ENCODE measurements at places on chromosomes 1 and 21.
A peak's percentile ranks its signal among the peaks of the same experiment; 100 is the strongest.

DNA sequence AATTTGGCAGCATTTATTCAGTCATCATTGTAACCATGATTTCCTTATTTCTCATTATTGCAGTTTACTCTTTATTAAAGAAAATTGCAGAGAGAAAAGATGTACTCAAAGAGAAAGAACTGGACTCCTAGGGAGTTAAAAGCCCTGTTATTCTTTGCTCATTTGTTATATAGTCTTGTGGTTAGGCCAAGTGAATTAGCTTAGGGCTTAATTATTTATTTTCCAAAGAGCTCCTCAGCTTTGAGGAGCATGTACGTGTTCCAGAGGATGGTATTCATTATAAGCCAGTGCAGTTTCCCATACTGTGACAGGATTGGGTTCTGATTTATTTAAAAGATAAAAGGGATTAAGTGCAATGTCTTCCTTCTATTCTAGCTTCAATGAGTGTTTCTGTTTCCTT is 86.4 kb downstream of the GPR161 start:
- no peaks in the 10 kb centered on the region for H3K36me3 ChIP-seq
- no peak overlapping the region for H3K4me3 ChIP-seq
- H3K27me3 ChIP-seq = no peaks in the 10 kb centered on the region
- no peaks in the 10 kb centered on the region for H3K4me1 ChIP-seq
- no peak overlapping the region for H3K27ac ChIP-seq

DNA sequence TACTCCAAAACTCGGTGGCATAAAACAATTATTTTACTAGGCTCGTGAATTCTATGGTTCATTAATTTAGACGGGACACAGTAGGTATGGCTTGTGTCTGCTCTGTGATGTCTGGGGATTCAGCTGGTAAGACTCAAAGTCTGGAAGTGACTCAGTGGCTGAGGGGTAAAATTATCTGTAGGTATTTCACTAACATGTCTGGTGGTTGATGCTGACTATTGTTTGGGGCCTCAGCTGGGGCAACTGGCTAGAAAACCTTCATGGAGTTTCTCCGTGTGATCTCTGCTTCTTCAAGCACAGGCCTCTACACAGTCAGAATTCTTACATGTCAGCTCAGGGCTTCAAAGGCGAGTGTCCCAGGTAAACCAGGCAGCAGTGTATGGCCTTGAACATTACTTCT is 41.2 kb upstream of the KLF17 start:
- H3K4me1 ChIP-seq = peaks cover 3% of the 10 kb centered on the region
- H3K27ac ChIP-seq = no peak overlapping the region
- no peak overlapping the region for H3K4me3 ChIP-seq
- H3K27me3 ChIP-seq = peaks cover 14% of the 10 kb centered on the region

DNA sequence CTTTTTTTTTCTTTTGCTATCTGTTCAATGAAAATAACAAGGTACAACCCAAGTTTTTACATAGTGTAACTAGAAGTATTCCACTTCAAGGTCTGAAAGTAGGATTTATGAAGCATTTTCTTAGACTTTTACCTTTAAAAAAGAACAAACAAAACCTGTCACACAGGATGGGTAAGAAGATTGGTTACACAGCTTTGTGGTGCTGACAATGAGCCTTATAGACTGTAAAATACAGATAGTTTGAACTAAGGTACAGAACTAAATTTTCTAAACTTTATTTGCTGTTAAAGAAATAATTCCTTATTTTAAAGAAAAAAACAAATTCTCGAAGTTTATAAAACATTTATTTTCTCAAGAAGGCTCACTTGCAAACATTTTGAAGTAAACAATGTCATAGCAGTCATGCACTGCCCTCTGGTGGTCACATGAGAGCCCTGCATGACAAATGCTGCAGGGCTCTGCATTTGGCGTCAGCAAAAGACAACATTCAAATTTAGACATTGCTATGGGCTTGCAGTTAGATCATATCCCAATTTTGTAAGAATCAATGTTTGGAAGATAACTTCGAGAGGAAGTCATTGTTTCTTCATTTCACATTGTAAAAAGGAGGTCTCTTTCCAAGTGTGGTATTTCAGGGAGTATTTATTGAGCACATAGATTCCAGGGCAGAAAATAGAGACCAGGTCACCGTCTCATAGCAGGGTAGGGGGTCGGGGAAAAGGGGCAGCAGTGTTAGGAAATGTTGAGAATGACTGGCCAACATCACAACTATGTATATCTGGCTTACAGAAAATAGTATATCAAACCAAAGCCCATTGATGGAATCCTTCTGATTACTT is 115.3 kb upstream of the FMN2 start:
- H3K4me3 ChIP-seq = no peak overlapping the region
- H3K27ac ChIP-seq = no peak overlapping the region
- H3K36me3 ChIP-seq = no peaks in the 10 kb centered on the region
- H3K4me1 ChIP-seq = no peaks in the 10 kb centered on the region
- H3K27me3 ChIP-seq = no peaks in the 10 kb centered on the region
- peak; percentile 59 for DNase-seq

DNA sequence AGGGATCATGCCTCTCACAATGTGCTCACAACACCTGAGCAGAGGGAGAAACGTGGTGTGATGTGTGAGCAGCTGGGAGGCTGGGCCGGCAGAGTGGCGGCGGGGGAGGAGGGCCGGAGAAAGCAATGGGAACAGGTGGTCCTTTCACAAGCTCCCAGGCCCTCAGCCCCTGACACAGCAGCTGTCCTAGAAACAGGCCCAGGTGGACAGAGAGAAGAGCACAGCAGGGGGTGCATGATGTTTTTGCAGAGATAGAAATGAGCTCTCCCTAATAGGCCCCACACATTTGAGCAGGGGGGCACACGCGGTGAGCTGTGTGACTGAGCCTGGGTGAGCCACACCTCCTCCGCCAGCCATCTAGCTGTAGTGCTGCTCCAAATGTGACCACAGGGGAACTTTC is 7.6 kb upstream of the RGS16 start:
- DNase-seq = peak; percentile 50
- peak overlapping the region; percentile 47 for H3K27ac ChIP-seq
- no peaks in the 10 kb centered on the region for H3K36me3 ChIP-seq
- no peak overlapping the region for H3K4me3 ChIP-seq

GRCh38 chr1:85451236-85451830 is 13.6 kb downstream of the DDAH1 start:
- DNase-seq = no peak
- H3K27me3 ChIP-seq = no peaks in the 10 kb centered on the region
- H3K36me3 ChIP-seq = peaks cover 2% of the 10 kb centered on the region
- H3K27ac ChIP-seq = no peak overlapping the region
- H3K4me3 ChIP-seq = no peak overlapping the region

- H3K4me3 ChIP-seq = no peak overlapping the region
- no peaks in the 10 kb centered on the region for H3K4me1 ChIP-seq
- H3K36me3 ChIP-seq = peaks cover 20% of the 10 kb centered on the region
- H3K27me3 ChIP-seq = no peaks in the 10 kb centered on the region
- DNase-seq = no peak
- no peak overlapping the region for H3K27ac ChIP-seq
Measured at GRCh38 chr1:17640393-17640792, 100.9 kb downstream of the ARHGEF10L start.

- H3K27ac ChIP-seq = no peak overlapping the region
- H3K27me3 ChIP-seq = peaks cover 59% of the 10 kb centered on the region
- peaks cover 14% of the 10 kb centered on the region for H3K4me1 ChIP-seq
Measured at GRCh38 chr21:42222386-42222785, 3.4 kb downstream of the ABCG1 start.

DNA sequence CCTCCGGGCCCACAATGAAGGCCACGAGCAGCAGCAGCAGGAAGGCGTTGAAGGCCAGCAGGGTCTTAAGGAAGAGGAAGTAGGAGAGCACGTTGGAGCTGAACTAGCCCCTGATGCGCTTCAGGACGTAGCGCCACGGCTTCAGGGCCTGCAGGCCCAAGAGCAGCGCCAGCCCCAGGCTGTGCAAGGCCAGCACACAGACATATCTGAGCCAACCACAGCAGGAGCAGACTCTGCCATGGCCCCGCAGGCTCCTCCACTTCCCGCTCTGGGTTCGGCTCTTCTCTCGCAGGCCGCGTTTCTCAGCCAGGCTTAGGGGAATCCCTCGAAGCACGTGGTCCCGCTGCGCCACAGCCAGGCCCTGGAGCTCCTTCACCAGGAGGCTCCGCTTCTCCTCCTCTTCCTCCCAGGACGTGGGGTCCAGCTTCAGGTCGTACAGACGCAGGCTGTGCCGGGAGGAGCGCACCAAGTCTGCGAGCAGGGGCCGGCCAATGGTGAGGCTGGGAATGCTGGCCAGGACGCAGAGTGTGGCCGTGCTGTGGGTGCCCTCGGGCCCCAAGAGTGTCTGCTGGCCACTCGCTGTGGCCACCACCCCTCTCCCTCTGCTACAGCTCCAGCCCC is 41.7 kb downstream of the ZNF691 start:
- peaks cover 4% of the 10 kb centered on the region for H3K4me1 ChIP-seq
- no peak for DNase-seq
- no peak overlapping the region for H3K27ac ChIP-seq

GRCh38 chr1:61221642-61222041 is 139.3 kb downstream of the NFIA start:
- no peak overlapping the region for H3K27ac ChIP-seq
- H3K4me1 ChIP-seq = no peaks in the 10 kb centered on the region
- H3K36me3 ChIP-seq = no peaks in the 10 kb centered on the region
- DNase-seq = no peak
- H3K27me3 ChIP-seq = no peaks in the 10 kb centered on the region

DNA sequence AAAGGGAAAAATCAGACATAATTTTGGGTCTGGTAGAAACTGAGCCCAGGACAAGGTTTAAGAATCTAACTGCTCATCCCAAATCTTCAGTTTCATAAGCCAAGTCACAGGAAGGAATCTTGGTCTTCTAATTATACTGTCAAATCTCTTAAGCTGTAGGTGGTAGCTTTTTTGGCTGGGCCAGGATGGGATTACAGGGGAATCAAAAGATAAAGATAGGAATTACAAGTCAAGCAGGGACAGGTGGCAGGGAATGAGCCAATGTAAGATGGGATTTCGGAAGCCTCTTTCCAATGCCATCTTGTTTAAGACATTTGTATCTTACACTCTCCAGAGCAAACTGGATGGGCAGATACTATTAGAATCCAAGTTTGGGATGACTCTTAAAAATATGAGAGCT is 383.5 kb downstream of the KCNH1 start:
- no peak for DNase-seq
- no peak overlapping the region for H3K4me3 ChIP-seq
- peaks cover 10% of the 10 kb centered on the region for H3K4me1 ChIP-seq
- no peak overlapping the region for H3K27ac ChIP-seq

DNA sequence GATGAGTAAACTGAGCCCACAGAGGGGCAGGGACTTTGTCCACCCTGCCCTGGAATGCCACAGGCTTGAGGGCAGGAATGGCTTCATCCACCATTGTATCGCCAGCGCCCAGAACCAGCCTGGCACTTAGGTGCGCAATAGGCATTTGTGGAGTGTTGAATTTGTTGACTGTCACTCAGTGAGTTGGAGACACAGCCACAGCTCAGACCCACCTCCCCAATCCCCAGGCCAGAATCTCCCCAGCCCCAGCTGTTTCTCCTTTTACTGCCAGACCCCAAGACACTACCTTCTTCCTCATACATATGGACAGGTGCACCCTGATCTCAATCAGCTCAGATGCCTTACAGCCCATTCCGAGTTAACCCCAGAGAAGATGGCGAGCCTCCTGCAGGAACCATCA is 674.5 kb downstream of the MATN1 start:
- H3K4me1 ChIP-seq = no peaks in the 10 kb centered on the region
- H3K36me3 ChIP-seq = no peaks in the 10 kb centered on the region
- H3K27me3 ChIP-seq = no peaks in the 10 kb centered on the region
- H3K4me3 ChIP-seq = no peak overlapping the region
- DNase-seq = no peak

- H3K27me3 ChIP-seq = no peaks in the 10 kb centered on the region
Measured at GRCh38 chr1:107821340-107821739, 143.6 kb downstream of the VAV3 start.

- no peak overlapping the region for H3K27ac ChIP-seq
- peak overlapping the region; percentile 98 for H3K4me3 ChIP-seq
- no peaks in the 10 kb centered on the region for H3K36me3 ChIP-seq
- H3K27me3 ChIP-seq = peaks cover 35% of the 10 kb centered on the region
- no peak for DNase-seq
Measured at GRCh38 chr1:236143104-236143948, 987 bp downstream of the GPR137B start.

DNA sequence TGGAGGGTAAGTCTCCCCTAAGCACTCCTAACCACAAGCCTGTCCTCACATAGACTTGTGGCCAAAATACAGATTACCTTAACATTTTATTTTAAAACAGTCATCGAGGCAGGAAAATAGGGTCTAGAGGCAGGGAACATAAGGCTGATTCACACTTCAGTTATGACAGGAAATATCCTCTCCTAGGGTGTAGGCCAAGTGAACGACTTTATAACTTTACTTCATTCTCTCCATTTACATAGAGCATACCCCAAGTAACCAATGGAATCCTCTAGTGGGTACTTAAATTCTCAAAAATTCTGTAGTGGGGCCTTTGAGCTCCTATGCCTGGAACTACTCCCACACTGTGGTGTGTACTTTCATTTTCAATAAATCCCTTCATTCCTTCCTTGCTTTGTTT is 113.0 kb downstream of the WDR3 start:
- no peak for DNase-seq
- no peak overlapping the region for H3K27ac ChIP-seq
- no peaks in the 10 kb centered on the region for H3K27me3 ChIP-seq
- no peaks in the 10 kb centered on the region for H3K36me3 ChIP-seq
- no peak overlapping the region for H3K4me3 ChIP-seq

GRCh38 chr1:46612937-46613660 is 3.5 kb downstream of the MOB3C start:
- peak; percentile 37 for DNase-seq
- no peaks in the 10 kb centered on the region for H3K36me3 ChIP-seq
- H3K4me1 ChIP-seq = peaks cover 20% of the 10 kb centered on the region
- H3K4me3 ChIP-seq = no peak overlapping the region
- peaks cover 10% of the 10 kb centered on the region for H3K27me3 ChIP-seq
- H3K27ac ChIP-seq = peak overlapping the region; percentile 86

- H3K27ac ChIP-seq = peak overlapping the region; percentile 88
- H3K4me1 ChIP-seq = peaks cover 25% of the 10 kb centered on the region
- H3K4me3 ChIP-seq = peak overlapping the region; percentile 97
- peaks cover 20% of the 10 kb centered on the region for H3K36me3 ChIP-seq
- no peak for DNase-seq
Measured at GRCh38 chr1:153957744-153958110, 685 bp downstream of the CRTC2 start.

DNA sequence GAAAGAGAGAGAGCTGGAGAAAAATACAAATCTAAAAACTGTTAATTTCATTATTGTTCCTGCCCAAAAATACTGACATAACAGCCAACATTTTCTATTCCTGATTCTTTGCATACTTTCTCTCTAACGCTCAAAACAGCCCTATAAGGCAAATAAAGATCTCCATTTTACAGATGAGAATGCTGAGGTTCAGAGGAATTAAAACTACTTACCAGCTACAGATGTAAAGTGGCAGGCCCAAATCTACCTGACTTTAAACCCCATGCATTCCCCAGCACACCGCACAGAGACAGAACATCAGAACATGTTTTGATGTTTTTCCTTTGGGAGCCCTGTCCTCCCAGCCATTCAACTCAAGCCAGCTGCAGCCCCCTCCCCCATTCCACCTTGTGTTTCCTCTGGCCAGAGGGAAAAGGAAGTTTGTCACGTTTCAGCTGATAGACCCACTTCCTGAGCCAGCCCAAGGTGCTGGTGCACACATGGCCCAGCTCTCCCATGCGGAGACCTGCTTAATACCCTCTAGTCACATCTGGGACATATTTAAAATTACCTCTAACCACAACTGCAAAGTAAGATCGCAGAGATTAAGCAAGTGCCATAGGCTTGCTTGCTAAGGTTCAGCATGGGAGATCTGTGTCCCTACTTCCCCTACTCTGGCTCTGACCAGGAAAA is 133.1 kb upstream of the NFIA start:
- no peak overlapping the region for H3K4me3 ChIP-seq
- no peak for DNase-seq
- H3K27me3 ChIP-seq = no peaks in the 10 kb centered on the region
- no peaks in the 10 kb centered on the region for H3K36me3 ChIP-seq
- H3K4me1 ChIP-seq = no peaks in the 10 kb centered on the region
